ENCODE measurements at places on chromosomes 12 and 14.
A peak's percentile ranks its signal among the peaks of the same experiment; 100 is the strongest.

DNA sequence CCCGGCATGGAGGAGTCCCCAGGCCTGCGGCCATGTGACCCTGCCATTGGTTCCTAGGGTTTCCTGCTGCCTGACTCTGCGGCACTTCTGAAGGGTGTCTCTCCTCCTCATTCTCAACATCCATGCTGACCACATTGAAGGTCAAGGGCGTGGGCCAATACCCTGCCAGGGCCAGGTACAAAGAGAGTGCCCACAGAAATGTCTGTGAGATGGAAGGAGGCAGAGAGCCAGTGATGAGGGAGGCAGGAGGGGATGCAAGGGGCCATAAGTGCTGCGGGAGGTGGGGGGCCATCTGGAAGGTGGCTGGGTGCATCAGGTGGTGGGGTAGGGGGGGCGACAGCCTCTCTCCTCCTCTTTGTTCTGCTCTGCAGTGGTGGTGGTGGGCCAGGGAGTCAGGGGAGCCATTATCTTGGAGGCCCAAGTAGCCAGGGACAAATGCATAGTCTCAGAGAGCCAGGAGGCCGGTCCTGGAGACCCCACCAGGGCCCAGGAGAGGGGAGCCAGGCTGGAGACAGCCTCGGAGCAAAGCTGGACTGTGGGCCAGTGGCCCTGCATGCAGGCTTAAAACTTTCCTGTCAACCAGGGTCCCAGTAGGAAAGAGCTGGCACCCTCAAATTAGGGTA is 13.0 kb upstream of the CDC42BPB start:
- DNase-seq = no peak

GRCh38 chr12:51531284-51531977 is 59.6 kb upstream of the SCN8A start:
- DNase-seq = no peak

- no peak for DNase-seq
Observed at GRCh38 chr14:70045310-70045709, 143.4 kb downstream of the SLC8A3 start.

DNA sequence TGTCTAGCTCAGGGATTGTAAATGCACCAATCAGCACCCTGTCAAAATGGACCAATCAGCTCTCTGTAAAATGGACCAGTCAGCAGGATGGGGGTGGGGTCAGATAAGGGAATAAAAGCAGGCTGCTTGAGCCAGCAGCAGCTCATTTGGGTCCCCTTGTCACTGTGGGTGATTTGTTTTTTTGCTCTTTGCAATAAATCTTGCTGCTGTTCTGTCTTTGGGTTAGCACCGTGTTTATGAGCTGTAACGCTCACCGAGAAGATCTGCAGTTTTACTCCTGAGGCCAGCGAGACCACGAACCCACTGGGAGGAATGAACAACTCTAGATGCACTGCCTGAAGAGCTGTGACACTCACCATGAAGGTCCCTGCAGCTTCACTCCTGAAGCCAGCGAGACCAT is 134.1 kb upstream of the LMNTD1 start:
- DNase-seq = no peak

DNA sequence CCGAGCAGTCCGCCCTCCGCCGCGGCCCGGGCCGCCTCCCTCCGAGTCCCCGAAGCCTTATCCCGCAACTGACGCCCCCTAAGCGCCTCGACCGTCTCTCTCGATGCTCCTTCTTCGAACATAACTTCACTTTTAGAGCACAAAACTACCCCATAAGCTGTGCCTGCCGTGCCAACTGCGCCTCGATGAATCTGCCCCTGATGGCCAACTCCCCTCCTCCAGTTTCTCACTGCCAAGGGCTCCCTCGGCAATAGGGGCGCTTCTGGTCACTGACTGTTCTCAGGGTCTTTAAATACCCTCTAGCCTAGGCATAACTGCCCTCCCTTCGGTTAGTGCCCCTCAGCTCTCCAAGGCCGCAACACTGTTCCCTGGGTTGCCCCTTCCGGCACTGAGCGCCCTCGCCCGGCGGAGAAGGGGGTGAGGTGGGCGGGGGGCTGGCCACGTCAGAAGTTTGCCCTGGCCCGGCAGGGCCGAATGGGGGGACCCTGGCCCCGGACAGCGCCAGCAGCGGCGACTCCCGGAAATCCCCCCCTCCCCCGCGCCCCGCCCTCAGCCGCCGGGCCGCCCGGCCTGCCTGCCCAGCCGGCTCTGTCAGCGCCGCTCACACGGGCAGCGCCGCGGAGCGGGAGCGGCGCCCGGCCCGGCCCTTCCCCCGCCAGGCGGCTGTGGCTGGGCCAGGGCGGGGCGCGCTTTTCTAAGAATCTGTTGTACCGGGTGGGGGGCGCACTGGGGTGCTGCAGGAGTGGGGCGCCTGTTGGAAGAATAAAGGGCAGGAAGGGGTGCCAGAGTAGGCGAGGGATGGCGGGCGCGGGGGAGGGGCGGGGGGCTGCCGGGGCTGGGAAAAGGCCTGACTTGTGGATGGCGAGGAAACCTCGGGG is 10.6 kb downstream of the RARG start:
- DNase-seq = peak; percentile 63

- DNase-seq = no peak
Observed at GRCh38 chr12:46064548-46064947, 74.2 kb upstream of the SCAF11 start.

GRCh38 chr12:18595412-18595811 is 142.4 kb downstream of the PLCZ1 start:
- DNase-seq = no peak

DNA sequence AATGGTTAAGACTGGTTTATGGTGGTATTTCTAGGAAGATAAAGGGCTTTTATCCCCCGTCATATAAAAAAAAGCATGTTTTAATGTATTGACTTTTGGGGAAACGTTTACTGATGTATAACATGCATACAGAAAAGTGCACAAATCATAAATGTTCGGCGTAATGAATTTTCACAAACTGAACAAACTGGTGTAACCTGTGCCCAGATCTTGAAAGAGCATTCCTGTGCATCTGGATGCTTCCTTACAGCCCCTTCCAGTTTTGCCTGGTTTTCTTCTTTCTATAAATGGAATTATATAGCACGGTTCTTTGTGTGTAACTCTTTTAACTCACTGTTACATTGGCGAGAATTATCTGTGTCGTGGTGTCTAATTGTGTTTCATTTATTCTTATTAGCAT is 693.8 kb upstream of the TBX3 start:
- no peak for DNase-seq

GRCh38 chr12:25715102-25715501 is 162.0 kb upstream of the LMNTD1 start:
- DNase-seq = peak; percentile 32

DNA sequence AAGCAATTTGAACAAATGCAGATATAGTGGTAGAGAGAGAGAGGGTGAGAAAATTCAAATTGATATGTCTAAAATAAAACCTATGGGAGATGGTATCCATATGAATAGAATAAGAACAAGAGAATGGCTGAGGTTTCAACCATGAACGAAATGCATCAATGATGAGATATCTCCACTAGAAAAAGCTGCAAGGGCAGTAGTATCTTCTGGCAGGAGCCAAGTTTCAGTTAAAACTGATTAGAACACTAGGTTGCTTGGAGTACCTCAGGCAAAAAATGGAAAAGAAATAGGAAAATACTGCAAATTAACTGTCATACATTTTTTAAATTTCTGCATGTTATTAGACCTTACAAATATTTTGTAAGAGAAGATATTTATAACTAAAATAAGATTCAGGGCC is 151.3 kb downstream of the ANKS1B start:
- no peak for DNase-seq

GRCh38 chr14:21087294-21088091 is 11.0 kb downstream of the ZNF219 start:
- DNase-seq = peak; percentile 95

- DNase-seq = no peak
Observed at GRCh38 chr12:20643822-20644221, 51.3 kb upstream of the SLCO1C1 start.

DNA sequence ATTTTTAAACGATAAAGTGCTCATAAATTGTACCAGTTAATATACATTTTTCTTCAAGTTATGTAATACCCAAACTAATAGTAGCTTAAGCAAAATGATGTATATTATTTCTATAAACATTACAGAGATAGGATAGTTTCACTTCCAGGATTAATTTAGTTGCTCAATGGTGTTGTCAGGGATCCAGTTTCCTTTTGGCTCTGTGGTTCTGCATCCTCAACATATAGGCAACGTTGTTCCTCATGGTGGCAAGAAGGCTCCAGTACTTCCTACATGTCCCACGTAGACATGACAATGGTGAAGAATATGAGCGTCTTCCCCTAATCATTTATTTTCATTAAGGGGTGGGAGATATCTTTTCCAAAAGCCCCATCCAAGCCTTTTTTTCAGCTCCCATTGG is 60.7 kb upstream of the DCD start:
- no peak for DNase-seq

- peak; percentile 37 for DNase-seq
Observed at GRCh38 chr14:99936056-99936455, 129.2 kb upstream of the EVL start.

DNA sequence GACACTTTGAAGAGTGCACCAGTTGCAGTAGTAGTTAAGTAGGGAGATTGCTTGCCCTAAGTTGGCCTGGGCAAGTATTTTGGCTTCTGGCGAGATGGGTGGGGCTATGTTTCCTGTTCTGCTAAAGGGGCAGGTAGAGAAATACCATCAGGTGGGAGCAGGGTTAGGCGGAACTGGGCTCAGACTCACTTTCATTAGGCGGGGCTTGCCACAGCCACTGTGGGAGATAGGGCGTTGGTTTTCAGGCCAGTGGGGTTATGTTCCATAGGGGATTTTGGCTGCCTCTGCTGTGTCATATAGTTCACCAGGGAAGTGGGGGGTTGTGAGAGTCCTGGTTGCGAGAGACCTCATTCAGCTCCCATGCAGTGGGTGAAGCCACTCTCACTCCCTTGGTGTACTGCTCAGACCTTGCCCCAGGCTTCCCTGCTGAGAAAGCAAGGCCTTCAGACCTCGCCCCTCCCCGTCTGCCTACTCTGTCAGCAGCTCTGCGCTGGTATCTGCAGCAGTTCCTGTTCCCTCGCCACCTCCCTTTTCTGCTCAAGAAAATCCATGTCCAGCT is 43.3 kb downstream of the AEBP2 start:
- DNase-seq = no peak

DNA sequence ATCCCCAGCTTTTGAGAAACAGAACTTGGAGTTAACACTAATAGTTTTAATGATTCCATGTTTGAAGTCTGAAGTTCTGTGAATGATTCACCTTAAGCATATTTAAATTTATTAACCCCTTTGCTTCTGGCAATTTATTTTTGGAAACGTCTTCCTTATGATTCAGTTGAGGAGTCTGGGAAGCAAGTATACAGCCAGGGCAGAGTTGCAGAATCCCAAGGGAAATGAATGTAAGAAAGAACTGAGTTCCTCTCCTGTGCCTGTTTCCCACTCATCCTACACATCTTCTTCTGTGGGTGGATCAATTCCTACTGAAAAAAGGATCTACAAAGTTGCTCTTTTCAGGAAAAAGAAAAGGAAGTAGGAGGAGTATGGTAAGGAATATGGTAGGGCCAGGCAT is 108.2 kb upstream of the CCDC91 start:
- DNase-seq = peak; percentile 71

- peak; percentile 89 for DNase-seq
Observed at GRCh38 chr14:64095620-64096019, 198.6 kb downstream of the ESR2 start.

- no peak for DNase-seq
Observed at GRCh38 chr14:97410667-97411620, 613.8 kb downstream of the VRK1 start.

GRCh38 chr14:64634558-64634957 is 69.7 kb upstream of the PLEKHG3 start:
- DNase-seq = no peak

DNA sequence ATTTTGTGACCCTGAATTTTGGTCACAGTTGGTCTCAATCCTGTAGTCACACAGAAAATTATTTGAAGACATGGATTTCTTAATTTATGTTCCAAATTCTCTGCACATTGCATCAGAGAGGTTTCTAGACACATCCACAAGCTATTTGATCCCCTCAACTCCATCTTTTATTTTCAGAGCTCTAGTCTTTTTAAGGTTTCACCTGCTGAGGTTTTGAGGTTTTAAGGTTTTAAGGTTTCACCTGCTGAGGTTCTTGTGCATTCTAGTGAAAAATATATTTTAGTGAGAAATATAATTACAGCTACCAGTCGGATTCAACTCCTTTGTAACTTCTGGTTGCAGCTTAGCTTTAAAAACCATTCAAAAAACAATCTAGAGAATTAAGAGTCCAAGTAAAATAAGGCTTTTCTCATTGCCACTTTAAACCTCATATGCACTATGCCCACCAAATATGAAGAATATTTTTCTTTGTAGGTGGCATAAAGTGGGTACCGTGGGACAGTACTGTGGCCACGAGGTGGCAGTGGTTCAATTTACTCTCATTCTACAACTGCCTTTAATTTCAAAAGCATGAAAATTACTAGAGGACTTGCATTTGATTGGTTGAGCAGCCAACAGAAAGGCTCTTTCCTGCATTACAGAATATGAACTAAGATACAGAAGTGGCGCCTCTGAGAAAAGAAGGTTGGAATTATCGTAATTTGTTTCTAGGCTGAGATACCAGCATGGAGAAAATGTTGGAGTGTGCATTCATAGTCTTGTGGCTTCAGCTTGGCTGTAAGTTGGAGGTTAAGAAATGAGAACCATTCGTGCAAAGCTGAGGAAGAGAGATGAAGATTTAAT is 366.5 kb upstream of the OR4E1 start:
- DNase-seq = no peak

DNA sequence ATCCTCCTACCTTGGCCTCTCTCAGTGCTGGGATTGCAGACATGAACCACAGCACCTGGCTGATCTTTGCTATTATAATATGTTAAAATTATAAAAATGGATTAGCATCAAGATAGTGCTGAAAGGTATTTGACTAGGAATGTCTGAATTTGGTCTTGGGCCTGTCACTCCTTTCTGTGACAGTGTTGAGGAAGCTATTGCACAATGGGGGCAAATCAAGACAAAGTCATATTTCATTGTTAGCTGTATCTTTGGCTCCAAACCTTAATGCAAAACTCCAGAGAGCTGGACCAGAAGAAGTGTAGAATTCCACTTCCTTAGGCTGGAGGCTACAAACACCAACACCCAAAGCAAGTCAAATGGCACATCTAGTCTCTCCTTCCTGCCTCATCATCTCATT is 42.2 kb downstream of the ZCRB1 start:
- DNase-seq = no peak

- DNase-seq = no peak
Observed at GRCh38 chr14:101518611-101519473, 42.5 kb upstream of the DIO3 start.

- DNase-seq = peak; percentile 99
Observed at GRCh38 chr14:22614240-22614799, 16.2 kb downstream of the ABHD4 start.

DNA sequence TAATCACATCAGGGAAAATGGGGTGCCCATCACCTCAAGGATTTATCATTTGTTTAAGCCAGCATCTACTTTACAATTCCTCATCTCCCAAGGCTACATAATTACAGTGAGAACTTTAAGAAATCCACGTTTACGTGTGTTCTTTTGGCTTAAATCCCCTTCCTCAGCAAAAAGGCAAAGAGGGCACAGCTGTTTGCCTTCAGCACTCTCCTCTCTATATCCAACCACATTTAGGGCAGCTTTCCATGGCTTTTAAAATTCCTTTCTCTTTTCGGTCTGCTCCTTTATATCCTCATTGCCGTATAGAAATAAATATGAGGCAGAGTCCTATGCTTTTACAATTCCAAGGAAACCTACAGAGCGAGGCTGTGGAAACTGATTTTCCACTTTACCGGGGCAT is 175.9 kb downstream of the EMP1 start:
- DNase-seq = no peak
